ENCODE measurements at places on chromosomes 5 and 9.

DNA sequence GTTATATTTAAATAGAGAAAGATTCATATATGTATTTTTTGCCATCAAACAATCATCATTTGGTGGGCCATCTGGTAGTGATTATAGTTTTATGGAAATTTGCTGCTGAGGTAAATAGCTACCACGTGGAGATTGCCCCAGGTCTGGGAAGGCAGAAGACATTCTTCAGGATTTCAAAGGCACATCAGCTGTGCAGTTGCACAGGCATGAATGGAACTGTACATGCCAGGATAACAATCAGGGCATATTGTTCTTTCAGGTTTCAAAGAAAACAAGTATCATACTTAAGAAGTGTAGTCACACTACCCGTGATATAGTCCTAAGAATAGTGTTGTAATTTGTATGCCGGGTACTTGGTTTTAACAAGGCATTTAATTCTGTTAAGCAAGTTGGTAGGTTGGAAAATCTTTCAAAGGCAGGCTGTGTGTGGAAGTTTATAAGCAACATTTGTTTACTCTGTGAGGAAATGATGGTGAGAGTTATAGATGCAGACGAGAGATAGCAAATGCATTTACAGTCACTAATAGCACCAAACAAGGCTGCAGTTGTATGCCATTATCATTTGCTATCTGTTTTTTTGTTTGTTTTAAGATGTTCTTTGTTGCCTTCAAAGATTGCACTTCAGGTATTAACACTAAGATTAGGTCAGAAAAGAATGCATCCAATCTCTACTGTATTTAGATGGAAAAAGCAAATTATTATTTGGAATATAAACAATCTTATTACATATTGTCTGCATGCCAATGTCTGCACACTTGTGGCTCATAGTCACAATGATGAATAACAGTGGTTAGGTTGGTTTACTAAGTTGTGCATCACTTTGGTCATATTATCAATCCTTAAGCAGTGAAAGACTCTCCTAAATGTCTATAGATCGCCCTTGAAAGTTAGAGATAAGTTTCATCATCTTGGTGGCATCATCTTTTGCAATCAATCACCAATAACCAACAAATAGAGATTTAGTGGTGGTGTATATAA, 55.3 kb downstream of the RPS23 start:
- no peak for DNase-seq

DNA sequence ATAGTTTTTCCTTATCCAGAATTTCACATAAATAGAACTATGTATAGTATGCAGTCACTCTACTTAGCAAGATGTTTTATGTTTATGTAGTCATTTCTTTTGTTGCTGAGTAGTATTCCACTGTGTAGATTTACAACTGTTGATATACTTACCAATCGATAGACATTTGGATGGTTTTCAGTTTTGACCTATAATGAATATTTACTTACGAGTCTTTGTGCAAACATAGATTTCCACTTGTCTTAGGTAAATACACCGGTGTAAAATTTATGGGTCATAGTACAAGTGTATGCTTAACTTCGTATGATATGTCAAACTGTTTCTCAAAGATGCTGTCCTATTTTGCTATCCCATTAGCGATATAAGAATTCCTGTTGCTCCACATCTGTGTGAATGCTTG, 19.7 kb upstream of the OR2K2 start:
- no peak for DNase-seq

GRCh38 chr5:148347706-148348105, 12.3 kb downstream of the SPINK9 start:
- no peak for DNase-seq

DNA sequence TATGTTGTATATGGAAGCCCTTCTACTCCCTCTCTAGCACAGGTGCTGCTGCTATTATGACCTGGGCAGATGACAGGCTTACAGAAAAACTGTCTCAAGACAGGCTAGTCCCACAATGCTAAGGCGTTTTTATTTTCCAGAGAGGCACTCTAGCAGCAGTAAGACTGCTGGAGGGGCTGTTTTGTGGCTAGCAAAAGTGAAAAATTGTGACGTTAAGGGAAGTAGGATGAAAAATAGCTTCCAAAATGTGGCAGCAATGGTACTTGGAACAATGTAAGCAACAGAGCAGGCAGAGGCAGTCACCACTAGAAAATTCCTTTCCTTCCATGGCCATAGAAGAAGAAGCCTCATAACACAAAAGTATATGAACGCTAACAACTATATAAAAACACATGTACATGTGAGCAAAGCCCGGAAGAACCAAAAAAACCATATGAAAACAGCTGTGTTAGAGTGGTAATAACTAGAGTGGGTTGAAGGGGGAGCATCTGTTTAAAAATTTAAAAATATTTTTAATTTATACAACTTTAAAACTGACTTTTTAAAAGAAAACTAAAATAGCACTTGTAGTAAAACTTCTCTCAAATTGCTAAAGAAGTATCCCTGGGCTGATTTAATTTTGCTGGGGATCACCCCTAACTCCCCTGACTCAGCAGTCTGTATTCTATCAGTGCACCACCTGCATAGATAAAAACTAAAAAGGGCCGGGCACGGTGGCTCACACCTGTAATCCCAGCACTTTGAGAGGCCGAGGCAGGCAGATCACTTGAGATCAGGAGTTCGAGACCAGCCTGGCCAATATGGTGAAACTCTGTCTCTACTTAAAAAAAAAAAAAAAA, 30.6 kb downstream of the CLINT1 start:
- no peak for DNase-seq

- DNase-seq = no peak
Observed at GRCh38 chr9:133589454-133590227, 19.5 kb downstream of the FAM163B start.

GRCh38 chr5:167242701-167243100, 1048.7 kb upstream of the WWC1 start:
- DNase-seq = no peak

- no peak for DNase-seq
Observed at GRCh38 chr5:1819458-1819857, 18.3 kb downstream of the NDUFS6 start.
